NCI-H2171 (cell line): ENCODE measurements at places on chromosomes 3 and 15.
A peak's percentile ranks its signal among the peaks of the same experiment; 100 is the strongest.

DNA sequence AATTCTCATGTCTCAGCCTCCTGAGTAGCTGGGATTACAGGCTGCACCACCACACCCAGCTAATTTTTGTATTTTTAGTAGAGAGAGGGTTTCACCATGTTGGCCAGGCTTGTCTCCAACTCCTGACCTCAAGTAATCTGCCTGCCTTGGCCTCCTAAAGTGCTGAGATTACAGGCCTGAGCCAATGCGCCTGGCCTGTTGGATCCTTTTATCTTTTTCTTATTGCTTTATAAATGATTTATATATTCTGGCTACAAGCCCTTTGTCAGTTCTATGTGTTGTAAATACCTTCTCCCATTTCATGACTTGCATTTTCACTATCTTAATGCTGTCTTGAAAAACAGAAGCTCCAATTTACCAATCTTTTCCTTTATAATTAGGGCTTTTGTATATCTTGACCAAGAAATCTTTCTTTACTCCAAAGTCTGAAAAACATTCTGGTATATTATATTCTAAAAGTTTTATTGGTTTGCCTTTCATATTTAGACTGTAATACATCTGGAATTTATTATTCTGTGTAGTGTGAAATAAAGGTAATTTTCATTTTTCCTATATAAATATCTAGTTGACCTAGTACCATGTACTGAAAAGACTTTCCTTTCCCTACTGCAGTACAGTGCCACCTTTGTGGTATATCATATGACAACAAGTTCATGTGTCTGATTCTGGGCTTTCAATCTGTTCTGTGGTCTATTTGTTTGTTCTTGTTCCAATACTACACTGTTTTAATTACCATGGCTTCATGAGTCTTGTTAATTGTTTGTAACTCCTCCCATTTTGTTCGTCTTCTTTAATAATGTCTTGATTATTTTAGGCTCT is 52.9 kb upstream of the RNU6-1 start:
- DNase-seq, result no peak

DNA sequence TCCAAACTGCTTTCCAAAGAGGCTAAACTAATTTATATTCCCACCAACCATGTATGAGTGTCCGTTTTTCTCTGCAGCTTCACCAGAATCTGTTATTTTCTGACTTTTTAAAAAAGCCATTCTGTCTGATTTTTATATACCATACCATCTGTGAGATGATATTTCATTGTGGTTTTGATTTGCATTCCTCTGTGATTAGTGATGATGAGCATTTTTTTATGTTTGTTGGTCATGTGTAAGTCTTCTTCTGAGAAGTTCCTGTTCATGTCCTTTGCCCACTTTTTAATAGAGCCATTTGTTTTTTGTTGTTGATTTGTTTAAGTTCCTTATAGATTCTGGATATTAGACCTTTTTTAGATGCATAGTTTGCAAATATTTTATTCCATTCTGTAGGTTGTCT is 179.4 kb upstream of the ALCAM start:
- no peak for DNase-seq

DNA sequence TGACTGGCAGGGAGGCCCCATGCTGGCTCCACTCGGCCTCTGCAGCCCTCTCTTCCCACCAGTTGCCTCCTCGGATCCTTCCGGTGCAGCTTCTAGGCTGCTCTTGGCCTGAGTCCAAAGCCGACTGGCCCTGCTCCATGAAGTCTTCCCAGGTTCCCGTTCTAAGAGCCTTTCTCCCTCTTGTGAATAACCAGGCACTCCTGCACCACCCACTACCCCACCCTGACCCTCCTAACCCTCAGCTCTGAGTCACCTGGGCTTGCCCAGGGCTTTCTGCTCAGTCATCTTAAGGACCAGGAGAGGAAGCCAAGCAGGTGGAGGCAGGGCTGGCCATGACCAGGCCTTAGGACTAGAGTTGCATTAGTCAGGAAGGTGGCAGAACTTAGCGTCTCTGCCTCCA is 28.1 kb upstream of the CNBP start:
- no peak for DNase-seq

GRCh38 chr3:179716811-179717210 is 64.0 kb downstream of the USP13 start:
- DNase-seq, result no peak

- DNase-seq, result no peak
These were observed 827 bp downstream of the PLCB2 start for GRCh38 chr15:40306908-40307307.

GRCh38 chr3:69500604-69501003 is 114.7 kb upstream of the FRMD4B start:
- no peak for DNase-seq

- no peak for DNase-seq
These were observed 28.8 kb upstream of the EPHB1 start for GRCh38 chr3:134766290-134766689.

- no peak for DNase-seq
These were observed 3.6 kb downstream of the CAMP start for GRCh38 chr3:48226939-48227338.

- DNase-seq, result no peak
These were observed 2.9 kb downstream of the TLE3 start for GRCh38 chr15:70094690-70095311.

GRCh38 chr3:182028081-182028480 is 316.4 kb downstream of the SOX2 start:
- peak; percentile 8 for DNase-seq

DNA sequence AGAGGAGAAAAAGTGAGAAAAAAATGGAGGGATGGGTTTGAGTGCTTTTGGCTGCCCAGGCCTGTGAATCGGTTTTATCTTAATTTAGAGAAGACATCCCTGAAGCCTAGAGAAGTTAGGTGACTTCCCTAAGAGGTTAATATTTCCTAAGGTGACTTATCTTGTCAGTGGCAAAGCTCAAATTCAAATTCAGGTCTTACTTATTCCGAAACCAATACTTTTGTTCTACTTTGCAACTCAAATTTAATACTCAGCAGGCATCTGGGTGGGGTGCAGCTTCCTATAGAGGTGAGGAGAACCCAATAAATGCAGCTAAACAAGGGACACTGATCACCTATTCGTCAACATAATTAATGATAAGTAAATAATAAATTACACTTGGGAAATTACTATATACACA is 54.9 kb upstream of the MYRIP start:
- DNase-seq, result no peak
